A549 treated with dexamethasone at 1 μM for 4 hours (cell line): ENCODE measurements at places on chromosomes 12 and 14. TPM values are rescaled to one million over a fixed set of nuclear protein-coding genes. Genes with fewer than 3 reads are reported as not detected.

ASCL1 gene
- total RNA-seq = not detected in 5 replicates

PIK3C2G gene
- total RNA-seq = 0.02 TPM in 1 of 5 replicates, not detected in the others

ST8SIA1 gene
- total RNA-seq = 0.09 TPM in 1 of 5 replicates, not detected in the others

DYRK2 gene
- total RNA-seq = 8.5 to 14.4 TPM (median 11.9 TPM) in 5 replicates

ALG10 gene
- total RNA-seq = 4.4 to 6.7 TPM (median 5.2 TPM) in 5 replicates

CACNA1C gene
- total RNA-seq = 0.02 to 0.11 TPM (median 0.04 TPM) in 4 of 5 replicates, not detected in the other

BCL11B gene
- total RNA-seq = 0.29 to 0.59 TPM (median 0.47 TPM) in 5 replicates

TRPV4 gene
- 0.08 to 0.19 TPM (median 0.17 TPM) in 5 replicates for total RNA-seq
